Kidney (tissue), 22 donors: ENCODE measurements at places on chromosomes 16 and 17. TPM values are rescaled to one million over a fixed set of nuclear protein-coding genes. Genes with fewer than 3 reads are reported as not detected.

Gene OR3A3
- total RNA-seq, result not detected

Gene KRTAP9-8
- total RNA-seq, result not detected

Gene GDPD3
- 3.6 TPM for total RNA-seq

Gene PMFBP1
- total RNA-seq, result 0.69 TPM

- DNase-seq, result no peak
Observed at GRCh38 chr16:3625911-3626732, 14.7 kb upstream of the SLX4 start.

- no peak for DNase-seq
Observed at GRCh38 chr16:79158337-79158736, 442.2 kb downstream of the MAF start.
